ENCODE measurements at places on chromosomes 6 and 20.

DNA sequence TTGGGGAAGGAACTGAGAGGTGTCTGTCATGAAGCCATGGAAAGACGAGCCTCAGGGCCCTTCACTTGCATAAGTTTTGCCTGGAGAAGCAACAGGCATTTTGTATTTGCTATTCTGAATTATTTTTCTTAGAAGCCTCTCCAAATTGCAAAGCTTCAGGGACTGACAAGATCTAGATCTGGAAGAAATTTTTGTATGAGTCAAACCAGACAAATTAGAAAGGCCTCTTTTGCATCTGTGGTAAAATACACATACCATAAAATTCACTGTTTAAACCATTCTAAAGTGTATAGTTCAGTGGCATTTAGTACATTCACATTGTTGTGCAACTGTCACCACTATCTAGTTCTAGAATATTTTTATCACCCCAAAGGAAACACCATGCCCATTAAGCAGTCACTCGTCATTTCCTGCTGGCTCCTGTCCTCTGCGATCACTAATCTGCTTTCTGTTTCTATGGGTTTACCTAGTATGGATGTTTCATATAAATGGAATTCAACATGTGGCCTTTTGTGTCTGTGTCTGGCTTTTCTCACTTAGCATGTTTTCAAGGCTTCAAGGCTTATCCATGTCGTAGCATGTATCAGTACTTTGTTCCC lies 269.1 kb downstream of the PHF3 start:
- DNase-seq: no peak

- no peak for DNase-seq
Observed at GRCh38 chr20:33839591-33839990, 28.4 kb downstream of the CHMP4B start.

- no peak for DNase-seq
Observed at GRCh38 chr20:58277578-58278472, 31.7 kb upstream of the RAB22A start.

GRCh38 chr6:14110001-14110818 lies 7.4 kb upstream of the CD83 start:
- no peak for DNase-seq

DNA sequence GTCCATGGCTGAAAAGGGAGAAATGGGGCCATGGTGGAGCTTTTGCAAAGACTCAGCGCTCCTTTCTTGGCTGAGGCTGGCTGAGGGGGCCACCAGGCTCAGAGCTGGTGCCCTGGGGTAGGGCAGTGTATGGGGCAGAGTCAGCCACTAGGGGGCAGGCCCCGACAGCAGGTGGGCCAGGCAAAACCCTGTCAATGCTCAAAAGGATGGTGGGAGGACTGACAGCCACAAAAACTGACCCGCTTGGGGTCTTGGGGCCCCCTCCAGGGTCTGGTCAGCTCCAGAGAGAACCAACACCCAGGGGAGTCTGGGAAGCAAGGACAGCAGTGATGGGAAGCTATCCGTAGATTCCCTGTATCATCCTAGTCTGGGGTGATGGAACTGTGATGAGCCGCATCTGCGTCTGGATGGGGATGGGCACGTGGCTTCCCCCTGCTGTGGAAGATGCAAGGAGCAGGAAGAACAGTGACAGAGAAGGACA lies 306.9 kb downstream of the DHX35 start:
- DNase-seq: peak; percentile 37

DNA sequence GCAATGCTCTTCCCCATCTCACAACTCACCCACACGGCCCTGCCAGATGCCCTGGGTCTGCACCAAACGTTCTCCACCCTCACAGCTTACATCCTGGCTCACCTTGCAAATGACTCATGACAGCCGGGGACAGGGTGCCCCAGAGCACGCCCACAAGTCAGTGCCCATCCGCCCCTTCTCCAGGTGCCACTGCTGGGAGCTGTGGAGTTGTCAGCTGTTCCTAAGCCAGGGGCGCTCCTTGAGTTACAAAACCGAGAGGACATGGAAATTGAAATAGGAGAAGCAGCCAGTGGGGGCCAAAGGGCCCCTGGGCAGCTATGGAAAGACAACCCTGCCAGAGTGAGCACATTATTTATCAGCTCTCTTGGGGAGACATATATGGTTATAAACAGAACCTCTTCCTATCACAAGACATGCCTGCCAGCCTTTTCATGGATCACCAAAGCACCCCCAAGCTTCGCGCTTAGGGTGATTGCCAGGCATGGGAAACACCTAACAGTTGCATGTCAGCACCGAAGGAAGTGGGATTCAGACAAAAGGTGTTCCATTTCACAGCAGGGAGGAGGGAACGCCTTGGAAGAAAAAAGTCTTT lies 236.8 kb downstream of the LY86 start:
- no peak for DNase-seq

- DNase-seq: no peak
Observed at GRCh38 chr6:163828038-163828795, 413.7 kb downstream of the QKI start.

DNA sequence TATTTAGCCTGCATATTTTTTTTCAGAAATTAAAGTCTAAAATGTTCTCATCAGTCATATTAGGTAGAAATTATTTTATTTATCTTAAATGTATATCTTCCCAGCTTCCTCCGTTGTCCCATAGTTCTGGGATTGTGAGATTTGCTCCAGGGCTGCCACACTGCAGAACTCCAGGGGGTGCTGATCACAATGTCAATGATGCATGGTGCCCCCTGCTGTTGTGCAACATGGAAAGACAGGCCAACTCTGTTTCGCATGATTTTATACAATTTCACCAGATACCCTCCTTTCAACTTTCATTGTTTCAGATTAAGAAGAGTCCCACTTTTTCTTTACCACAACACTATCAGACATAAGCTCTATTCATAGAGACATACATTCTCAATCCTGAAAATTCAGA lies 35.9 kb downstream of the ID4 start:
- no peak for DNase-seq

GRCh38 chr6:157325069-157325805 lies 1.9 kb upstream of the TMEM242 start:
- DNase-seq: no peak

DNA sequence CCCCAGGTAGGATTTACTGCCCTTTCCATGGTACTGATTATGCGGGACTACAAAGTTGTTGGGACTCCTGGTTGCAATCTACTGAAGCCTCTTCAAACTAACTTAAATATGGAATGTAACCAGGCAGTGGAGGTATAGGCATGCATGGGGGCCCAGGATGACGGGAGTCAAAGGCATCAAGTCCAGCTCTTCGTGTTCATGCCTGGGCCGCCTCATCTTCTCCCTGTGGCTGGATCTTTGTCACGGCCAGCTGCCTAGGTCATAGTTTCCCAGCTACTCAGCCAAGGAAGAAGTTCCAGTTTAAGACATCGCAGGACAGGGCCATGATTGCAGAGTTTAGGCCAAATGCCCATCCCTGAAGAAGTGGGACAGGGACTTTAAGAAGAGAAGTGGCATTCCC lies 20.5 kb downstream of the LYRM2 start:
- no peak for DNase-seq

DNA sequence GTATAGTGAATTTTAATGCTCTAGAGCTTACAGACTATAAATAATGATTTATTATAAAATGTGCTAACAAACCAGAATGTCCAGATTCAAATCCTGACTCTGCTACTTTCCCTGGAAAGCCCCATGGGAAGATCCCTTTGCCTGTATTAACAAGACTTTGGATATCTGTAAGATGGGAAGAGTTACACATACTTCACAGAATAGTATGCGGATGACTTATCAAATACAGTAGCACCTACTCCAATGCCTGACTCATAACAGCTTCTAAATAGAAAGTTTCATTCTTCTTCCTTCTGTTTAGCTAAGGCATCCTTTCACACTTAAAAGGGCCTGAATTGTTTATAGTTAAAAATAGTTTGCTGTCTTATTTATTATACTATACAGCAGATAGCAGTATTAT lies 166.3 kb downstream of the KCNQ5 start:
- no peak for DNase-seq

- no peak for DNase-seq
Observed at GRCh38 chr6:37368961-37369320, 15.2 kb downstream of the RNF8 start.

DNA sequence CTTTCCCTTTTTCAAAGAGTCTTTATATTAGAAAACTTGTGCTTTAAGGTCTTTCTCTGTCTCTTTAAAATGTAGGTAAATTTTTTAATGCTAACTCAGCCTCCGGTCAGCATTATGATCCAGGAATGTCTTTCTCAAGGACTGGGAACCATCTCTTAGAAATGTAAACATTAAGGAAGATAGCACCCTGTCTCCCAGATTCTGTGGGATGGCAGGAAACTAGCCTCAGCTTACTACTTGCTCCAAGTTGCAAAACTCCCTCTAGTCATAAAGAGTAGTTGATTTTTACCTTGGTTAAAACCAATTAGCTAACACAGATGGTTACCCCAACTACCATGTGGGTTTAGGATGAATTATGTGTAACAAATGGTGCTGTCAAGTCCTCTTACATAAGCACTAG lies 4.7 kb upstream of the TAAR1 start:
- DNase-seq: no peak

DNA sequence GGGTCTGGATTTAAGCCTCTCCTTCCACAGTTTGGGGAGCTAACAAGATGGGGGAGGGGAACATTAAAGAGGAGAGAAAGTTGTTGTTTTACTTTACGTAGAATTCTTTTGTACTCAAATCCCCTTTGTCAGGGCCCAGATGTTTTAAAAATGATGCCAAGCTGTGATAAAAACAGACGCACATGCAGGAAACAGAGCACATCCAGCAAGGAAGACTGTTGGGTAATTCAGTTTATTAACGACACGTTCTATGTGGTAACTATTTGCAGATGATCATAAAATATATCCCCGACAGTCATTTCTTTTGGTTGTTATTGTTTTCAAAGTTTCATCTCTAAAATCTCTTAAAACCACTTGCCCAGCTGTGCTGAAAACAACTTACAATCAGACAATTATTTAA lies 307.0 kb upstream of the PRDM1 start:
- no peak for DNase-seq

DNA sequence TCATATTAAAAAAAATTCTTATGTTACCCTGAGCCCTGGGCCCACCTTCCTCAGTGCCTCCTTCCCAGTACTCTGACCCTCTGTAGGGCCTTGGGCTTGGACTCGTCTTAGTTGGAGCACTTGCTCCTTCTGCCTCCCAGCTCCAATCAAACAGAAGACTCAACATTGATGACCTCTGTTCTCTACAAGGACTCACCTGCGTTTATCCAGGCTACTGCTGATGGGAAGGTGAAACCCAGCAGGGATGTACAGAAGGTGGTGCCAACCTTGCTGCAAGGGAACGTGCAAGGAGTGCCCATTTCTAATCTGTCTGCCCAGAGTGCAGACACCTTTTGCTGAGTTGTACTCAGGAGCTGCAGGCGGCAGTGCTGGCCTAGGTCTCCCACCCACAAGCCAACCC lies 38.9 kb downstream of the FYN start:
- DNase-seq: no peak

DNA sequence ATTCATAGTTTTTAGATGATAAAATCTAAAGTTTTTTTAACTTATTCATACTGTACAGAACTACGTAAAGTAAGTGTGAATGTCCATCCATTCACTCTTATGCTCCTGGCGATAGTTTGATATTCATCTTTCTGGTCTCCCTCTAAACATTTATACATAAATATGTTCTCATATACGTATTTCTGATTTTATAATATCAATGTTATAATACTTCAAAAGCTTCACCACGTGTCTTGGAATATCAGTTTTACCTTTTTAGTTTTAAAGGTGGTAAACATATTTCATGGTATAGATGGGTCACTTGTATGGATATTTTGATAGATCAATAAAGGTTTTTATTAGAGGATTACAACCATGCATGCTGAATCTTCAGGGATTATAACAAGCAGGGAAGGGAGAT lies 10.3 kb upstream of the RHAG start:
- no peak for DNase-seq

DNA sequence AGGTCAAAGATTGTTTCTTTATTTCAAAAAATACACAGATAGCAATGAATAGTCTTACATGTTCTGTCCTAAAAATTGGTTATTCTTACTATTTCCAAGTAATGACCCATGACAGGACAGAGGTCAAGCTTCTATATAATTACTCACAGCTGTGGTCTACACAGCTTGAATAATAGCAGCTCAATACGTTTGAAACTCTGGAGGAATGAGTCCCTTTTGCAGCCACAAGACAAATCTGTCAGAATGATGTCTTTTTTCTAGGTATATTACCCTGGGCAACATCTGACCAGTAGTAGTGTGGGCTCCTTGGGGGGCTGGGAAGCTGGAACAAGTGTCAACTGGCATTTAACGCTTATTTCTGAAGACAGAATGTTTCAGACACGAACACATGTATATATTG lies 84.9 kb upstream of the HTR1B start:
- DNase-seq: no peak

DNA sequence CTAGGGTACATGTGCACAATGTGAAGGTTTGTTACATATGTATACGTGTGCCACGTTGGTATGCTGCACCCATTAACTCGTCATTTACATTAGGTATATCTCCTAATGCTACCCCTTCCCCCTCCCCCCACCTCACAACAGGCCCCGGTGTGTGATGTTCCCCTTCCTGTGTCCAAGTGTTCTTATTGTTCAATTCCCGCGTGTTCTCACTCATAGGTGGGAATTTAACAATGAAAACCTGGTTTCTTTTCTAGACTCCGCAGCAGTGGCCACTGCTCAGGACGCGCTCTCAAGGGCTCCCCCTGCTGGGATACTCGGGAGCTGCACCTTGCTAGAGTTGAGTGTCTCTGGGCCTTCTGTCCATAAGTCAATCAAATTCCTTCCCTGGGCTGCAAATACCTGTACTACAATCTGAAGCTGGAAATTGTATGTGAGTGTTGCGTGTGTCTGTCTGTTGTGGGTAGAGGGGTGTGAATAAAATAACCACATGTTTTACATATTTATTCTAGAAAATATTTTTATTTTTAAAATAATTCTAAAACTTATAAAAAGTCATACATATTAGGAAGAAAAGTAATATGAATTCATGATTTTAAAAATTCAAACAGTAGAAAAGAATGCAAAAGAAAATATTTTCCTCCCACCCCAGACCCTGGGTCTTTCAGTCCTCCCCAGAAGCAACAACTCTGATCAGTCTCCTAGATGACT lies 8.2 kb upstream of the CEP250 start:
- peak; percentile 90 for DNase-seq

GRCh38 chr6:46221222-46221793 lies 50.5 kb upstream of the ENPP5 start:
- no peak for DNase-seq

DNA sequence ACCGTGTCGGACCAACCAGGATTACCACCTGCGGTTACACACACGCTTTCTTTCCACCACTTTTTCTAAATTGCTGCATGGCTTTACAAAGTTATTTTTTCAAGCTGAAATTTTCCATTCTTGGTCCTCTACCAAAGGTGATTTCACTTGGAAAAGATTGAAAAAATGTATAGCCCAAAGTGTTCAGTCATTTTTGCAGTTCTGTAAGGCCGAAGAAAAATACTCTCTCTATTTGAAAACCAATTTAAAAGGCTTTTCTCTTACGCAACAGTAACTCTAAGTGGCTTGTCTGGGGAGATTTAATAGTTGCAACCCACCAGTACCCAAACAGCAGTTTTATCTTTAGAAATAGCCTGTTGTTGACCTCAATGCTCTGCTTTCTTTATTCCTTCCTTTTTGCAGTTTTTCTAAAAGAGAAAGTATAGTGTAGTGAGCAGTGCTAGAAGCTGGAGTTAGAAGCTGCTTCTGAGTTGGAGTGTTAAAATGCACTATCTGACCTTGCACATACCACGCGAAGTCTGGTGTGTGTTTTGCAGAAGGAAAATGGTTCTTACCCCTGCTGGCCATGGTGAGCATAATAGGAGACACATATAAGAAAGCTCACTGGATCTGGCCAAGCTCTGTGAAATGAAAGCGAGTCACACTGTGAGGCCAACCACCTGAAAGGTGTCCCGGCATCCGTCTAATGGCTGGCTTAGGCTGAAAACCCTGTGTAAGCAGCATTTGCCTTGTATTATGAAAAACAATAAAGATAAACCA lies 271.6 kb upstream of the PRND start:
- DNase-seq: no peak

Measured in stimulated activated CD4-positive, alpha-beta T cell treated with anti-CD3 and anti-CD28 coated beads, Interleukin-1b, Interleukin-23, amount 100 ng/mL, for 48 hours (primary cell).